Peyer's patch (tissue), 4 donors: ENCODE measurements at places on chromosomes 2 and 18.
A peak's percentile ranks its signal among the peaks of the same experiment; 100 is the strongest.

- no peak for DNase-seq
- H3K36me3 ChIP-seq: no peaks in the 10 kb centered on the region
- no peak overlapping the region for H3K4me3 ChIP-seq
- H3K27me3 ChIP-seq: no peaks in the 10 kb centered on the region
- H3K4me1 ChIP-seq: no peaks in the 10 kb centered on the region
Observed at GRCh38 chr2:149055751-149056150, 17.3 kb downstream of the LYPD6B start.

- no peak for DNase-seq
- no peaks in the 10 kb centered on the region for H3K4me1 ChIP-seq
- H3K4me3 ChIP-seq: no peak overlapping the region
Observed at GRCh38 chr2:81050580-81051095, 746.1 kb upstream of the LRRTM1 start.

GRCh38 chr2:113117541-113118262 is 9.7 kb upstream of the IL1RN start:
- H3K27me3 ChIP-seq: no peaks in the 10 kb centered on the region
- peak overlapping the region; percentile 59 for H3K27ac ChIP-seq
- H3K4me3 ChIP-seq: no peak overlapping the region
- no peaks in the 10 kb centered on the region for H3K36me3 ChIP-seq
- peaks cover 16% of the 10 kb centered on the region for H3K4me1 ChIP-seq

- H3K27ac ChIP-seq: no peak overlapping the region
- H3K36me3 ChIP-seq: no peaks in the 10 kb centered on the region
- DNase-seq: no peak
- no peaks in the 10 kb centered on the region for H3K27me3 ChIP-seq
- no peaks in the 10 kb centered on the region for H3K4me1 ChIP-seq
Observed at GRCh38 chr2:154620471-154620870, 78.0 kb upstream of the KCNJ3 start.

GRCh38 chr2:205370726-205371125 is 311.6 kb upstream of the NRP2 start:
- no peaks in the 10 kb centered on the region for H3K27me3 ChIP-seq
- no peaks in the 10 kb centered on the region for H3K36me3 ChIP-seq
- H3K4me1 ChIP-seq: peaks cover 11% of the 10 kb centered on the region
- DNase-seq: no peak
- no peak overlapping the region for H3K4me3 ChIP-seq

GRCh38 chr2:226888378-226888965 is 52.6 kb downstream of the RHBDD1 start:
- no peaks in the 10 kb centered on the region for H3K27me3 ChIP-seq
- no peak overlapping the region for H3K4me3 ChIP-seq
- no peak for DNase-seq
- H3K27ac ChIP-seq: no peak overlapping the region

DNA sequence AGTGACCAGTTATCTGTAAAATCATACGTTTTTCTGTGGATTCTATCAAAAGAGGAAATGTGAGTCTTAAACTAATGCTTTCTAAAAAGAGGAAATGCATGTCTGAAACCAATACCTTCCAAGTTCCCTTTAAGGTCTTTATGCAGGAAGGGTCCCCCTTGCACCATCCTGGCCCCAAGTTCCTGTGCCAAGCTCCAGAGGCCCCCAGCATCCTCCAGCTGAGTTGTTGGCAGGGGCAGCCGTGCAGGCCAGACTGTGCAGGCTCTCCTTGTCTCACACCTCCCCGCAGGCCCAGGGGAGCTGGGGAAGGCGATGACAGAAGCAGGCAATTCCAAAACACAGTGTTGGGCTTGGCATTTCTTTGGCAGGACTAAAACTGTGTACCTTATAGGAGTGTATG is 39.2 kb downstream of the DPYSL5 start:
- H3K4me1 ChIP-seq: no peaks in the 10 kb centered on the region
- H3K36me3 ChIP-seq: no peaks in the 10 kb centered on the region
- H3K27me3 ChIP-seq: no peaks in the 10 kb centered on the region
- H3K27ac ChIP-seq: no peak overlapping the region
- no peak overlapping the region for H3K4me3 ChIP-seq

- H3K4me1 ChIP-seq: no peaks in the 10 kb centered on the region
- H3K36me3 ChIP-seq: no peaks in the 10 kb centered on the region
- no peak for DNase-seq
- H3K27ac ChIP-seq: no peak overlapping the region
- no peaks in the 10 kb centered on the region for H3K27me3 ChIP-seq
Observed at GRCh38 chr2:62222674-62223073, 26.8 kb downstream of the B3GNT2 start.

GRCh38 chr2:59233448-59233847 is 992.3 kb upstream of the FANCL start:
- H3K36me3 ChIP-seq: no peaks in the 10 kb centered on the region
- H3K4me3 ChIP-seq: no peak overlapping the region
- no peaks in the 10 kb centered on the region for H3K27me3 ChIP-seq
- H3K27ac ChIP-seq: no peak overlapping the region
- DNase-seq: no peak

DNA sequence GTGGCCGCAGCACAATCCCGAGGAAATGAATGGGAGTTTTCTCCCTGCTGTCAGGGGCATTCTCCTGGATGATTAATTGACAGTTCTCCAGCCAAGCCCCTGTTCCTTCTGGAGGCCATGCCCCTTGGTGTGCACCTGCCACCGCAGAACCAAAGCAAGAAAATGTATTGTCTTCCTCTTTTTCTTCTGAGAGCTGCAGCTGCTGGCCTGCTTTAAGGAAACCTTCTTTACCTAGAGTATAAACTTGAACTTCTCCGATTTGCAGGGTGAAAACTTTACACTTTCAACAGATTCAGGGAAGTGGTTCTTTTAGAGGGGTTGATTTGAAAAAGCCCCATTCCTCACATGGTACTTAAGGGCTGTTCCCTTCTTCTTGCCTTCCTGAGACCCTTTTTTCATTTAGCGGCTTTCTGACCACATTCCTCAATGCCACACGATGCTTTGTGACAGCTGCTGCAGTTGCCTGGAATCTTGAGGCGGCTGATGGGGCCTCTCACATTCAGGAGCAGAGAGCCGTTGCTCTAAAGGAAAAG is 402.8 kb downstream of the TXNL1 start:
- H3K27ac ChIP-seq: no peak overlapping the region
- H3K4me3 ChIP-seq: no peak overlapping the region
- no peaks in the 10 kb centered on the region for H3K36me3 ChIP-seq
- no peaks in the 10 kb centered on the region for H3K27me3 ChIP-seq
- no peaks in the 10 kb centered on the region for H3K4me1 ChIP-seq
- DNase-seq: no peak

- no peak overlapping the region for H3K4me3 ChIP-seq
- DNase-seq: no peak
- H3K27me3 ChIP-seq: no peaks in the 10 kb centered on the region
- no peaks in the 10 kb centered on the region for H3K4me1 ChIP-seq
- no peak overlapping the region for H3K27ac ChIP-seq
Observed at GRCh38 chr2:107556038-107556627, 270.6 kb upstream of the RGPD4 start.

GRCh38 chr2:165164201-165164600 is 39.6 kb downstream of the SCN3A start:
- H3K4me1 ChIP-seq: no peaks in the 10 kb centered on the region
- no peaks in the 10 kb centered on the region for H3K27me3 ChIP-seq
- H3K4me3 ChIP-seq: no peak overlapping the region
- no peak for DNase-seq
- H3K27ac ChIP-seq: no peak overlapping the region
- no peaks in the 10 kb centered on the region for H3K36me3 ChIP-seq

DNA sequence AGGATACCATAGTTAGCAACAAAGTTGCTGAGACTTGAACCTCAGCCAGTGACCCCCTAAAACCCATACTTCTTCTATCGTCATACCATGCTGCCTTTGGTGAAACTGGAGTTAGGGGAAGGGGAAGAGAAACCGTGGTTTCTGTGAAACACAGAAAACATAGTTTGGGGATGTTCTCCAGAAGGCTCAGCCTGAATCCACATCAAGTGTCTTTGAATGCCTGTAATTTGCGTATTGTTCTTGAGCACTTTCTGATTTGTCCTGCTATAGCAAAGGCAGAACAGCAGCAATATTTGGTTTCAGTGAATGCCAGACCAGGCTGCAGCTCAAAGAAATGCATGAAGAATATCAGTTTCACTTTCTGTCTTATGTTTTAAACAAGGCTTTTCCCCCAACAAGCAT is 258.7 kb downstream of the TTC32 start:
- no peaks in the 10 kb centered on the region for H3K36me3 ChIP-seq
- H3K27ac ChIP-seq: no peak overlapping the region
- no peak for DNase-seq
- H3K27me3 ChIP-seq: no peaks in the 10 kb centered on the region
- H3K4me3 ChIP-seq: no peak overlapping the region
- H3K4me1 ChIP-seq: no peaks in the 10 kb centered on the region

GRCh38 chr2:116917196-116917595 is 897.3 kb upstream of the DDX18 start:
- no peaks in the 10 kb centered on the region for H3K36me3 ChIP-seq
- no peak overlapping the region for H3K27ac ChIP-seq
- H3K4me1 ChIP-seq: peaks cover 4% of the 10 kb centered on the region
- no peak for DNase-seq

DNA sequence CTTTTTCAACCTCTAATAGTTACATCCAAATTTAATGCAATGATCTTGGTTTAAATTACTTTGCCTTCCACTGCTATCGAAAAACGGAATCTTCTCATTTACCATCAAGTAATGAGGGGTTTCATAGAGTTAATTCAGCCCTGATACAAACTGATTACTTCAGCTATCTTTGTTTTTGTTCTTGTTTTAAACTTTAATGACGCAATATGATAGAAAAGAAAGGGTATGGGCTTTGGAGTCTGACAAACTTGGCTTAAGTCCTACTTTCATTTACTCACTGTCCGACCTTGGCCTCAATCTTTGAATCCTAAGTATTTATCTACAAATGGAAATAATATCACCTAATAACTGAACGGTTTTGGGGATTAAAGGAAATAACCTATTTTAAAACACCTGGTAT is 16.1 kb downstream of the ADAM17 start:
- H3K36me3 ChIP-seq: no peaks in the 10 kb centered on the region
- no peak overlapping the region for H3K4me3 ChIP-seq
- peaks cover 3% of the 10 kb centered on the region for H3K4me1 ChIP-seq
- no peaks in the 10 kb centered on the region for H3K27me3 ChIP-seq
- no peak for DNase-seq

DNA sequence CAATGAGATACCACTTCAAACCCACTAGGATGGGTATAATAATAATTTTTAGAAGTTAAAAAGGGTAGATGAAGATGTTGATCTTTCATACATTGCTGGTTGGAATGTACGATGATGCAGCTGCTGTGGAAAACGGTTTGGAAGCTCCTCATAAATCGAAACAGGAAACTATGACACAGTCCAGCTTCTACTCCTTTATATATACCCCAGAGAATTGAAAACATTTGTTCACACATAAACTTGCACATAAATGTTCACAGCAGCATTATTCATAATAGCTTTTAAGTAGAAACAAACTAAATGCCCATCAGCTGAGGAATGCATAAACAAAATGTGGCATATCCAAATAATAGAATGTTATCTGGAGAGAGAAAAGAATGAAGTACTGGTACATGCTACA is 95.0 kb downstream of the STRADB start:
- no peak overlapping the region for H3K4me3 ChIP-seq
- no peak for DNase-seq
- H3K27ac ChIP-seq: no peak overlapping the region
- H3K27me3 ChIP-seq: no peaks in the 10 kb centered on the region
- no peaks in the 10 kb centered on the region for H3K36me3 ChIP-seq

DNA sequence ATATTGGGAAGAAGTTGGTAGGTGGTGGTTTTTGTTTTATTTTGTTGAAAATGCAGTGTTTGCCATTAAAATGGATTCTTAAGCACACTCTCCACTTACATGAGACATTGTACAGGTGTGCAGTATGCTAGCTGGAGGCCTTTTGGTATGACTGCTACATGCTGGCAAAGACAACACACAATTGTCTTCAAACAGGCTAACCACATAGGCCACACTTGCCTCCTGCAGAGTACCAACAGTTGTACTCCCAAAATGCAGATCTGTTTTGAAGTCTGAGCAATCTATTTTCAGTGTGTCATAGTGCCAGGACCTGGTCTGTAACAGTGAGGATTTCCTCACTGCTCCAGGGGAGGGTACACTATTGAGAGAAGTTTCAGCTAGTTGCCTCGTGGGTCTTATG is 213.6 kb downstream of the ZRANB3 start:
- H3K4me1 ChIP-seq: no peaks in the 10 kb centered on the region
- H3K27ac ChIP-seq: no peak overlapping the region
- DNase-seq: no peak
- H3K4me3 ChIP-seq: no peak overlapping the region

GRCh38 chr18:55384551-55385275 is 203.3 kb downstream of the TCF4 start:
- H3K27ac ChIP-seq: no peak overlapping the region
- H3K27me3 ChIP-seq: no peaks in the 10 kb centered on the region
- no peak overlapping the region for H3K4me3 ChIP-seq
- peak; percentile 43 for DNase-seq

GRCh38 chr2:238428866-238429265 is 2.1 kb downstream of the ASB1 start:
- H3K36me3 ChIP-seq: no peaks in the 10 kb centered on the region
- H3K27me3 ChIP-seq: no peaks in the 10 kb centered on the region
- H3K4me3 ChIP-seq: no peak overlapping the region
- DNase-seq: no peak
- peaks cover 5% of the 10 kb centered on the region for H3K4me1 ChIP-seq

DNA sequence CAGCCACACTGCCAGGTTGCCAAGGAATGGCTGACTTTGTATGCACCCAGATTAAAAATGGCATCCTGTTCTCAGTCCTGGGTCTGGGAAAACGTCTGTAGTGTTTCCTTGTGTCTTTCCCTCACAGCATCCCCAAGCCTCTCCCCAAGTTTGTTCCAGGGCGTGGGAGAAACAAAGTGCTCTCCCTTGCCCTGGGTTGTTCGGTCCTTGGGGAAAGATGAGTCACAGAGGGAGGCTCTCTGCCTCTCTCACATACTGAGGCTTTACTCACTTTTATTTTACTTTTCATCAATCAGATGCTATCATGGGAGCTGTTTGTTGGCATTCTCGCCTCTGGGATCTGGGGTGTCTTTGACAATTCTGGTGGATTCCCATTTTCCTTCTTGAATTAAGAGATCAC is 492.3 kb downstream of the XIRP2 start:
- no peak overlapping the region for H3K4me3 ChIP-seq
- H3K27me3 ChIP-seq: no peaks in the 10 kb centered on the region
- no peak for DNase-seq
- H3K27ac ChIP-seq: no peak overlapping the region
- no peaks in the 10 kb centered on the region for H3K36me3 ChIP-seq

DNA sequence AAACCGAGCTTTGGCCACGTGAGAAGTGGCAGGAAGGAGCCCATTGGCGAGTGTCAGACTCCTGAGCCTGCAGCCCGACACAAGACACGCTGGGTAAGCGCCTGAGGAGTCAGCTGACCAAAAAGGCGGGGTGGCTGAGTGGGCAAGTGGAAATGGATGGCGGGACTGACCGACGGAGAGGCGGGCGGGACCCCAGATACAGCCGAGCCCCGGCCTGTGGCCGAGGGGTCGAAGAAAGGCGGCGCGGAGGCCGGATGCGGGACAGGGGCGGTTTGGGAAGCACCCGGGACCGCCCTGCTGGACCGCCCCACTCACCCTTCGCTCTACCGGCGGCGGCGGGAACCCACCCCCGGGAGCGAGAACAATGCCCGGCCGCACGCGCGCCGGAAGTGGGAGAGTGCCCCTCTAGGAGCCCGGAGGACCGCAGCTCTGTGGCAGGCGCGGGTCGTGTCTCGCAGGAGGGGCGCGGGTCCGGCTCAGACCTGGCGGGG is 22.8 kb downstream of the ZSCAN30 start:
- DNase-seq: peak; percentile 76
- H3K36me3 ChIP-seq: no peaks in the 10 kb centered on the region
- H3K4me3 ChIP-seq: peak overlapping the region; percentile 65
- H3K27ac ChIP-seq: peak overlapping the region; percentile 78
- no peaks in the 10 kb centered on the region for H3K27me3 ChIP-seq
